ENCODE measurements at places on chromosomes 1 and 21.
A peak's percentile ranks its signal among the peaks of the same experiment; 100 is the strongest.

DNA sequence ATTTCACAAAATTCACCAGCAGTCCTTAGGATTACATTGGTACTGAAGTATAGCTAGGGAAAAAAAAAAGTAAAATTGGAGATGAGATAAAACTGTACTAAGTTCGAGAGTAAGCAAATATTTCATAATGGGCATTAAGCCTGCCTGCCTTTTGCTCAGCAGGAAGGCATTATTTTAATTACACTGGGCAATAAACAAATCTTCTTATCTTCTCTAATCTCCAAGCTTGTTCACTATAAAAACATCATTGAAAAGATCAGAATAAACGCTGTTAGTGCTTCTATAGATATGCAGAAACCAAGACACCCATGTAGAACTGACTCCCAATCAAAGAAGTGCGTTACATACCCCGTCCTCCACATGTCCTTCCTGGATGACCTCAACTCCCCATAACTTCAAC, 174.2 kb upstream of the CHODL start:
- DNase-seq, result no peak

DNA sequence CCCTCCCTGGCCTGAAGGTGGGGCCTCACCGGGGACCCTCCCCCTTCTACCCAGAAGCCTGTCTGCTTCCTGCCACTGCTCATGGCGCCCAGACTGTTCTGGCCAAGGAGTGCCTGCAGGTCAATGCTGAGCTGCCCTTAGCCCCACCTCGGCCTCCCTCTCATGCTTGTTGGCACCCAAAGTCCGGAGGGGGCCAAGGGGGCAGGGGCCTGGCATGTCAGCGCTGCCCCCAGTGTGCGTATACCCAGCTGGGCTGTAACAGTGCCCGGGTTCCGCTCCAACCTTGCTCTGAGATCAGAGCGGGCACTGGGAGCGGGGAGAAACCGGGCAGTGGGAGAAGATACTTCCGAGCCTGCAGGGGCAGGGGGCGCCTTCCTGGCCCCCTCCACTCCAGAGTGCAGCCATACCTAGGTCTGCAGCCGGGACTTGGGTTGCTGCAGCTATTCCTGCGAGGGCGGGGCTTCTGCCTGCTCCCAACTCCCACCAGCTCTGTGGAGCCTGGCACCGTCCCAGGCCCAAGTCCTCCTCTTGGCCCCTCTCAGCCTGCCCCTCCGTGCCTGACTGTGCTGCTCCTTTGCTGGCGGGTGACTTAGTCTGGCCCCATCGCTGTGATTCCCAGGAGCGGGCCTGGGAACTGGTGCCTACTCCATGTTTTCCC, 21.4 kb upstream of the TGFB2 start:
- DNase-seq, result no peak

DNA sequence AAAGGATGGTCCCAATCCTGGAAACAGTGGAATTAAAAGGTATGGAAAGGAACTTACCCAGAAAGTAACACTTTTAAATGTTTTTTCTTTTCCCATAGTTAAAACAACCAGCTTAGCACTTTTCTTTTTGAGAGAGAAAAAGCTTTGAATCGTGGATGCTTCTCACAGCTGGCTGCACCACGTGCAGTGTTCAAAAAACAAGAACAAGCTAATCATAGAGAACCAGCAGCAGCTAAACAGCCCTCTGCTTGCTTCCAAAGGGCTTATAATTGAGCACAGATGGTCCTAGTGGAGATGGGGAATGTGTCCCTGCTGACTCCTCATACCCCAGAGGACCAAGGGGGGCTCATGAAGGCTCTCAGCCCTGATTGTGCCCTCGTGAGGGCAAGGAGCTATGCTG, 26.4 kb downstream of the UTP25 start:
- DNase-seq, result no peak

- DNase-seq, result no peak
These were observed 1.1 kb upstream of the PADI4 start for GRCh38 chr1:17306921-17307320.

- no peak for DNase-seq
These were observed 22.1 kb upstream of the CLSTN1 start for GRCh38 chr1:9845914-9846313.

- peak; percentile 10 for DNase-seq
These were observed 25.1 kb downstream of the IGFN1 start for GRCh38 chr1:201215531-201216357.

DNA sequence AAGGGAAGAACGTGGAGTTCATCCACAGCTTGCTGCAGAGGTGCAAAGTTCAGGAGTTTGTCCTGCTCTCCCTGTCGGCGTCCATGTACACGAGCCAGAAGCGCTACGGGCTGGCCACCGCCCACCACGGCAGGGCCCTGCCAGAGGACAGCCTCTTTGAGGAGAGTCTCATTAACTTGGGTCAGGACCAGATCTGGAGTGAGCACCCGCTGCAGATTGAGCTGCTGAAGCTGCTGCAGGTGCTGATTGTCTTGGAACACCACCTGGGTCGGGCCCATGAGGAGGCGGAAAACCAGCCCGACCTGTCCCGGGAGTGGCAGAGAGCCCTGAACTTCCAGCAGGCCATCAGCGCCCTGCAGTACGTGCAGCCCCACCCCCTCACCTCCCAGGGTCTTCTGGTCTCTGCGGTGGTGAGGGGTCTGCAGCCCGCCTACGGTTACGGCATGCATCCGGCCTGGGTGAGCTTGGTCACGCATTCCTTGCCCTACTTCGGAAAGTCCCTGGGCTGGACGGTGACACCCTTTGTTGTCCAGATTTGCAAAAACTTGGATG, 73.8 kb upstream of the MORC3 start:
- no peak for DNase-seq

DNA sequence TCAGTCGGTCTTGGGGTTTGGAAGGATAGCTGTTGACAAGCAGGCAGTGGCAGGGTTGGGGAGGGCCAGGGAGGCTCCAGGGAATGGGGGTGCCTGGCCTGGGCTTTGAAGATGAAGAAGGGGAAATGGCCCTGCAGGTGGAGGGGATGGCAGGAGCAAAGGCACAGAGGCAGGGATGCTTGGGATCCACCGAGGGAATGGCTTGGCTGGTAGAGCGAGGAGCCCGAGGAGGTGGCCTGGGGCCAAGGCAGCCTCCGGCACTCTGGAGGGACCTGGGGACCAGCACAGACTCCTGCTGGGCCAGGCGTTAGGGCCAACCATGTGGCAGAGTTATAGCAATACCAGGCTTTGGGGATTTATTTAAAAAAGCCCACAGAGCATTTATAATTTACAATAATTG, 62.9 kb upstream of the EDN2 start:
- DNase-seq, result no peak
